Subcutaneous preadipocyte (primary cell): ENCODE measurements at places on chromosomes 4 and X. TPM values are rescaled to one million over a fixed set of nuclear protein-coding genes. Genes with fewer than 3 reads are reported as not detected.

The TMEM47 gene
- total RNA-seq: 14.7 and 27.9 TPM in 2 replicates

The NPY1R gene
- total RNA-seq: under 0.01 TPM in 1 of 2 replicates, not detected in the other

The FDCSP gene
- not detected in 2 replicates for total RNA-seq

The TRAPPC2 gene
- 9.6 and 10.8 TPM in 2 replicates for total RNA-seq

The EXOC1L gene
- total RNA-seq: not detected in 2 replicates
